Right atrium auricular region (tissue), 2 donors: ENCODE measurements at places on chromosomes 12 and 14. TPM values are rescaled to one million over a fixed set of nuclear protein-coding genes. Genes with fewer than 3 reads are reported as not detected.

The MORN3 gene
- total RNA-seq: not detected

The PTHLH gene
- total RNA-seq: 67.6 TPM

The KRT74 gene
- not detected for total RNA-seq

The TESPA1 gene
- not detected for total RNA-seq

The MYF5 gene
- not detected for total RNA-seq

DNA sequence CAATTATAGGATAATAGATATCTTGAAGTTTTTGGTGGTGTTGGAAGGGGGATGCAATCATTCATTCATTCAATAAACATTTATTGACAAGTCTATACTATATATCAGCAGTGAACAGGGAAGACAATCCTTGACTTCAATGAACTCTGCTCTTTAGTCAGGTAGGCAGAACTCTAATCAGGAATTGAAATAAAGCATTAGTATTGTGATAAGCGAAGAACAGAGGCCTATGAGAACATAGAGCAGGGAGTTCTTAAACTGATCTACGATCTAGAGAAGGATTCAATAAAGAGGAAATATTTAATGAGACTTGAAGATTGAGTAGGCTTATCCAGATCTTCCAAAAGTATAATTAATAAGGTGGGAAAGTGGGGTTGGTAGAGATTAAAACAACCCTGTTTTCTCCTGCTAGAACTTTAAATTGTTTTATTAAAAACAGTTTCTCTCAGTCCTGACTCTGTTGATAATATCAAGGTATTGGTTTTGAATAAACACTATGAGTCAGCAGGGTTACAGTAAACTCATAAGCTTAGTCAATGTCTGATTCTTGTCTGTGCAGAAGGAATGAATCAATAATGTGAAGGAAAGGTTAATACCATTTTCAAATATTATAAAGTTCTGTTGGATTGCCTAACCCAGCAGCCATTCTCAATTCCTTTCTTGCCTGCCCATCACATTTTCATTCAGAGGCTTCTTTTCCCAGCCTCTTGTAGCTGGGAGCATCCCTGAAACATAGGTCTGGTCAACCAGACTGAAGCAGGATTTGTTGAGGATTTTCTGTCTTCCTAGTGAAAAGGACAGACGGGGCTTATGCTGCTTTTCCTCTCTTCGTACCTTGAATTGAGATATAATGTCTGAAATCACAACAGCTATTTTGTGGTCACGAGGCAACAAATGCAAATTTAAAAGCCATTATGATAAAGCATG, 38.9 kb upstream of the KTN1 start:
- DNase-seq: no peak
- H3K36me3 ChIP-seq: no peaks in the 10 kb centered on the region
- H3K4me3 ChIP-seq: no peak overlapping the region
- H3K4me1 ChIP-seq: no peaks in the 10 kb centered on the region

- H3K27me3 ChIP-seq: no peaks in the 10 kb centered on the region
- H3K4me1 ChIP-seq: no peaks in the 10 kb centered on the region
- no peak for DNase-seq
Measured at GRCh38 chr12:91964501-91964900, 181.1 kb downstream of the BTG1 start.

DNA sequence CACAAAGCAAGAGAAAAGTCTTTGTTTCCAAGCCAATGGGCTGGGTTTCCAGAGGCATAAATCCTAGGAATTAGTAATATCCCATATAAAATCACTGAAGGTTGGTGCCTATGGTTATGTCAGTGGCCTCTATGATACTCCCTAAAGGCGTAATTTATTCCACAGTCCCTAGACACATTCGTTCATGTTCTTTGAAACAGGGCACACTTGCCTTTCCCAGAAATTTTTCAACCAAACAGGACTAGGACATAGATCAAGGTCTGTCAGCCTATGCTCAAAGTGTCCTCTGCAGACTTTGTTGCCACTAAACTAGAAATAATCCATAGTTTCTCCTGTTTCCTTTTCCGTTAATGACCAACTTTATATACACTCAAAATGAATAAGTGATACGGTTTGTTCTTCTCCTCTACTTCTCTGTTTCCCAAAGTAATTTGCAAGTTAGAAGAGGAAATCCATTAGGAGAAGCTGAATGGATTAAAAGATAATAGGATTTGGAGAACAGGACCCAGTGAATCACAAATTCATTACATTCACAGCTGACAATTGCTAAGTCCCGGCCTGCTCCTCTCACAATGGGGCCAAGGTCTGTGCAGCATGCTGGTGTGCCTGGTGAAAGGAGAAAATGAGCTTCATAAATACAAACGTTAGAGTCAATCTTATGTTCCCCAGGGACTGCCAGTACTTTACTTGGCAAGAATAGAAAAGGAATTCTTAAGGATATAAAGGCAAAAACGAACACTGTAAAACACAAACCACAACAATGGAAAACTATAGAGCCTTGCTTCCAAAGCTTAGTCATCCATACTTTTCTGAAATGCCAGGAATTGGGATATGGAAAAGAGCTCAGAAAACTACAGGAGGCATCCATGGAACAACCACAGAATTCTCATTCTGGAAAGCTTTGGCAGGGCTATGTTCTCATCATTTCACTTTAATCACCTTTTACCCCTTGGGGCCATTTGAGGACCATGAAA, 966.2 kb downstream of the NRXN3 start:
- no peaks in the 10 kb centered on the region for H3K36me3 ChIP-seq
- DNase-seq: no peak
- no peak overlapping the region for H3K4me3 ChIP-seq
- no peaks in the 10 kb centered on the region for H3K27me3 ChIP-seq
- no peak overlapping the region for H3K27ac ChIP-seq
- H3K4me1 ChIP-seq: no peaks in the 10 kb centered on the region

- no peaks in the 10 kb centered on the region for H3K27me3 ChIP-seq
- H3K4me1 ChIP-seq: no peaks in the 10 kb centered on the region
- H3K4me3 ChIP-seq: no peak overlapping the region
- no peak for DNase-seq
- no peaks in the 10 kb centered on the region for H3K36me3 ChIP-seq
- H3K27ac ChIP-seq: no peak overlapping the region
Measured at GRCh38 chr12:124301084-124301654, 6.3 kb downstream of the RFLNA start.

DNA sequence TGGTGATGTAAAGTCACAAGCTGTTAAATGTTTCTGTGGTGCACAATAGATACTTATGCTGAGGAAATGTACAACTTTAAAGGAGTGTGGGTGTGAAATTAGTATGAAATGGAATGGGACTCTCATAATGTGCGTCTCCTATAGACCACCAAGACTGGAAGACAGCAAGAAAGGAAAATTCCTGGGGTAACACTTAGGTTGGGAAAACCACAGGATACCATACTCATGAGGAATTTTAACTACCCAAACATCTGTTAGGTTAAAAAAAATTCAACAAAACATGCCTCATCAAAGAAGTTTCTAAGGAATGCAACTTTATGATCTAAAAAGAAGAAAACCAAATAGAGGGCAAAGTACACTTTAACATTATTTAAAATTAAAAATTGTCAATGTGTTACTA, 113.7 kb upstream of the MYF6 start:
- H3K36me3 ChIP-seq: no peaks in the 10 kb centered on the region
- no peak overlapping the region for H3K4me3 ChIP-seq
- no peak for DNase-seq
- no peaks in the 10 kb centered on the region for H3K27me3 ChIP-seq
- no peak overlapping the region for H3K27ac ChIP-seq
- no peaks in the 10 kb centered on the region for H3K4me1 ChIP-seq

DNA sequence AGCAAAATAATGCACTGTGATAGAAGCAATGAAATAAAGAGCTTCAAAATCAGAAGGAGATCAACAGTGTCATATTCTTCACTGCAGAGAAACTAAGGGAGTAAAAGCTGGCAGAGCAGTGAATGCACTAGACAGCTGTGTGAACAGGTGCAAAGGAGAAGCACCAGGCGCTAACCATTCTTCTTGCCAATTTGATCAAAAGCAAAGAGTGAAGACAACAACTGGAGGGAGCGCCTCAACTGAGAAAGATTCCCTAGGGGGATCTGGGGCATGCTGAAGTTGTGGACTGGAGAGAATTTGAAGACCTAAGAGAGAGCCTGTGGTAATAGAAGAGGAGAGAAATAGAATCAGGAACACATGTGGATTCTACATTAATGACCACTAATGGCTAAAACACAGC, 50.4 kb upstream of the OVCH1 start:
- H3K27me3 ChIP-seq: no peaks in the 10 kb centered on the region
- H3K4me1 ChIP-seq: peaks cover 4% of the 10 kb centered on the region
- no peak overlapping the region for H3K27ac ChIP-seq
- H3K4me3 ChIP-seq: no peak overlapping the region
- no peak for DNase-seq
- H3K36me3 ChIP-seq: no peaks in the 10 kb centered on the region

GRCh38 chr14:91365552-91365951, 52.1 kb downstream of the CCDC88C start:
- no peak overlapping the region for H3K4me3 ChIP-seq
- no peaks in the 10 kb centered on the region for H3K4me1 ChIP-seq
- H3K36me3 ChIP-seq: no peaks in the 10 kb centered on the region
- H3K27ac ChIP-seq: no peak overlapping the region
- no peaks in the 10 kb centered on the region for H3K27me3 ChIP-seq
